ENCODE measurements at places on chromosomes 7 and 10.

- no peak for DNase-seq
These were observed 279.4 kb upstream of the IMMP2L start for GRCh38 chr7:111841596-111842205.

DNA sequence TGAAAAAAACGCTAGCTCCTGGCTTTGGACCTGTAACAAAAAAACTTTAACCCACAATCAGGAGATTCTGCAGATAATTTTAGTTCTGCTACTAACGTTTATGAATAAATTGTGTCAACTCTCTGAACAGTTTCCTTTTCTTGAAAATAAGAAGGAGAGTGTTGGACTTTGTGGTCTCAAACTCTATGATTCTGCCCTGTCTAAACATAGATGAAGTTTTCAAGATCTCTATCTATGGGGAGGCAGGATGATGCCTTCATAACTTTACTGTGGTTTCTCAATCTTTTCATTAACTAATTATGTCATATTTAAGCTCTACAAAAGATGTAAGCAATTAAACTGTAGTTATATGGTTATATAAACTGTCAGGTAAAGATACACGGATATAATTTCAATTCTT, 162.0 kb downstream of the REEP3 start:
- DNase-seq, result no peak

DNA sequence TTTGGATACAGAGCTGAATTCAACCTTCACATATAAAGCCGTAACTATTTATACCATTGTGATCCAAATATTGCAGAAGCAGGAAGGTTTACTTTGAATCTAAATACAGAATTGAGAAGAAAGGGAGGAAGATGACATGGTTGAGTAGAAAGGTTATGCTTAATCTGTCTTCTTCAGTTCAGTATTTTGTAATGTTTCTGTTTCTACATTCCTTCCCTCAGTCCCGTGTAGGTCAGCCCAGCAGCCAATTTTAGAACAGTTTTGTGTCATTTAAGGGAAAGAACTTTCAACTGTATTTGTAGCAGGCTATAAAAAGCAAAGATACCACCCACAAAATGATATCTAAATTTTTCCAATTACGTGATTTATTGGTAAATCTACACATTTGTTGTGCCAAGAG, 97.4 kb downstream of the CPED1 start:
- DNase-seq, result no peak

GRCh38 chr7:77770316-77770715, 27.9 kb downstream of the TMEM60 start:
- DNase-seq, result no peak

- DNase-seq, result no peak
These were observed 775.5 kb downstream of the LRMDA start for GRCh38 chr10:76206797-76207352.

DNA sequence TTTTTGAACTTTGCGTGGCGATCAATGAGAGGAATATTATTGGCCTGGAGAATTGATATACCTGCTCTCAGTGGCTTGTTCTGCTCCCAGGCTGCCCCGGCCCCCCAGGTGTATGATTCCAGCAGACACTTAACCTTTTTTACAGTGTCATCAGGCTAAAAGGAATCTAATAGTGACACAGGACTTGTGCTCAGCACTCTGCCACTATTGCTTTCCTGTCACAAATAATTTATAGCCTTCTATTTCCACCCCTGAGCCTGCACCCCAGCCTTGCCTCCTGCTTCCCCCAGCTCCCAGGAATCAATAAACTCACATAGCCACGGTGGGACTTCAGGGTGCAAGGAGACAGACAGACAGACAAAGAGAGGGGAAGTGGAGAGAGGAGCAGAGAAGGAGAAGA, 28.3 kb downstream of the PAX2 start:
- no peak for DNase-seq

DNA sequence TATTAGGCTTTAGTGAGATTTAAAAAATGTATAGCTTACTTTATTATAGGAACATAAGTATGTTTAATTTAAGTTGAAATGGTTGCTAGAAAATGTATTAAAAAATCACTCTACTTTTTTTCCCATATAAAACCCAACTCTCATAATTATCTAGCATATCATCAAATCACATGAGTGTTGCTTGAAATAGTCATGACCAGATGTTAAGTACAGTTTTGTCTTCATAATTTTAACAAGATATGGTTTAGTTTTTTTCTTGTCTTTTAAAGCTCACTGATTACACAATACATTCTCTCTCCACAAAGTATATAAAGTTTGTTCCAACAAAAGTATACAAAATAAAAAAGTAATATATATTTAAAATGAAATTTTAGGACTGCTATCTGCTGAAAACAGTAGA, 82.8 kb downstream of the HGF start:
- DNase-seq, result no peak

DNA sequence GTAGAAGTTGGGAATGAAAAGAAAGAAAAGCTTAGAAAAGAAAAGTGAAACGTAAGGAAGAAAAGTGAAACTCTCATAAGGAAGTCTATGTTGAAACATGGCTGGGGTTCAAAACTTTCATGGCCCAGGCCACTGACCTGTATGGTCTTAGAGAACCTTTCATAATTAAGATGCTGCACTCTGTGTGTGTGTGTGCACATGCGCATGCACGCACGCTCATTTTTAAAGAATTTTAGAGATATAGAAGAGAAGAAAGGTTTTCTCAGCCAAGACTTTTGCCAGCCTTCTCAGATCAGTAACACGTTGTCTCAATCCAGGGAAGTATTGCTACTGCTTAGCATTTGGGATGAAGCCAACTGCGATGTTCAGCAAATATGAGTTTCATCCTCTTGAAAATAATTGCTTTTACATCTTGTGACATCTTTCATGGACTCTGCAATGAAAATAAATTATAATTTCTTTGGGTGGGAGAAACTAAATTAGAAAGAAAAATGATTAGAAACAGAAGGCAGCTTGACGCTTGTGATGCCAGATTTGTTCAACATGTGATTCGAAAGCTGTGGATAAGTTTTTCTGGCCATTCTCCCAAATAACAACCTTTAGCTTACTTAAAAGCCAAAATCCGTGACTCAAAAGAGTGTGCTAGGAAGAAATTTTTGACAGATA, 16.2 kb upstream of the SLC26A4 start:
- no peak for DNase-seq

- DNase-seq, result no peak
These were observed 87.3 kb upstream of the NAMPT start for GRCh38 chr7:106372126-106372525.

DNA sequence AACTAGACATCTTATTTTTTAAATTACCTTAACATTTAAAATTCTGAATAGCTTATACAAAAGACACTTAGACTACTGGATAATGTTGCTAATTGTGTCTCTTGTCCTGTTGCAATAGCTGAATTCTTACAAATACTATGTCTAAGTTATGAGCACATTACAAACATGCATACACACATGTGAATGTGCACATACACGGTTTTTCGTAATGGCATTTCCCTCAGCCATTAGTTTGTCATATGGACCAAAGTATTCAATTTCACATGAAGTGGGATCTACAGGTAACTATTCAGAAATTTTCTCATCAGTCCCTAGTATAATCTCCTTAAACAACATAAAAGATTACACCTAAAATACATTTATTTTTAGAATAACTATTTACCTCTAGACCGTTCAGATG, 178.6 kb upstream of the BET1 start:
- no peak for DNase-seq

DNA sequence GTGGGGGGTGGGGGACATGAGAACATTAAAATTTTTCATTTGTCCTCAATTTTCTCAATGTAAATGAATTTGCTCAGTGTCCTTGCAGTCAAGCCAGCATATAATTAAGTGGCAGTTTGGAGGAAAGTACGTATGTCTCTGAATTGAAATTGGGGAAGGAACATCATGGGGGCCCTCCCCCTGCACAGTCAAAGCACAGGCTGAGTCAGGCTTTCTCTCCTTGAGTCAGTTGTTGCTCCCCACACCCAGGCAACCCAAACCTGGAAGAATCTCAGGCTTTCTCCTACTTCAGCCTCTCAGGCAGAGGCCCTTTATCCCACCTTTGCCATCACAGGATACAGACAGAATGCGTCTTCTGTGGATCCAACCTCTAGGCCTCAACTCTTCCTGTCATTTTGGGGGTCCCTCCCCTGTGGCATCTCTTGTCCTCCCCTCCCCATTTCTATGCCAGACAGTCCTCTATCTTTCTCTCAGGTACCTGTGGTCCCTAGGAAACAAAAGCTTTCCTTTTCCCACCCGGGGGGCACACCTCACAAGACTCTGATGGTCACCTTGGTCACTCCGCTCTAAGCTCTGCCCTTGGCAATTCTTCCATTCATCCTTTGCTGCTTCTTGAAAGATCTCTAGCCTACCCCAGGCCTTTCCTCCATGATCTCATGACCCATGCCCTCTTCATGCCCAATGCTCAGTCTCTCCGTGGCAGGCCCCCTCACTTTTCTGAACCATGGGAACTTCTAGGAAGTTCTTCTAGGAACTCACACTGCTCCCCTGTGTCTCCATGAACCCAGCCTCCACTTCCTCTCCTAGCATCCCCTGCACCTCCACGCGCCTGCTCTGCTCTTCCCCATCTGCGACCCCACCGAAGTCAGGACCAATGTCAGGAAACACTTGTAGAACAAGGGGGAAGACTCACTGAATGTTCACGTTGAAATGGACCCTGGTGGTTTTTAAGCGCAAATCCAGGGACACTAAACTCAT, 40.4 kb downstream of the CREB3L2 start:
- no peak for DNase-seq
